ENCODE measurements at places on chromosomes 7 and 10.
A peak's percentile ranks its signal among the peaks of the same experiment; 100 is the strongest.

GRCh38 chr7:26183545-26184280 lies 16.8 kb downstream of the HNRNPA2B1 start:
- no peak for DNase-seq

- no peak for DNase-seq
These were observed 116.2 kb downstream of the LSMEM1 start for GRCh38 chr7:112596981-112597380.

DNA sequence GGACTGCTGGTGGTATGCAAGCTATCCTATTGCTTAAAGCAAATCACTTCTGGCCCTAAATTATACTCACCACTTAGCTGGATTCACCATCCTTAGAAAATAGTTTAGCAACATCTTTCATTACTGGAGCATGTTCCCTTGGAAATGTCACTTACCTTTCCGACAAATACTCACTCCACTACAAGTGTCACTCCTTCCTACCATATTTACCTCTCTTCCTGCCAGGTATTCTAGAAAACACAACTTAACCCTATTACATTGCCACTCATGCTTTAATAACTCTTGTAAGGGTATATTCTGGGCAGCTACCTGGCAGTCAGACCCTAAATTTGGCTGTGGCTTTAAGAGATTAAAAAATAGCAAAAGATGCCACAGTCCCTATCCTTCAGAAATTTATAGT lies 37.5 kb upstream of the CTNNA3 start:
- no peak for DNase-seq

DNA sequence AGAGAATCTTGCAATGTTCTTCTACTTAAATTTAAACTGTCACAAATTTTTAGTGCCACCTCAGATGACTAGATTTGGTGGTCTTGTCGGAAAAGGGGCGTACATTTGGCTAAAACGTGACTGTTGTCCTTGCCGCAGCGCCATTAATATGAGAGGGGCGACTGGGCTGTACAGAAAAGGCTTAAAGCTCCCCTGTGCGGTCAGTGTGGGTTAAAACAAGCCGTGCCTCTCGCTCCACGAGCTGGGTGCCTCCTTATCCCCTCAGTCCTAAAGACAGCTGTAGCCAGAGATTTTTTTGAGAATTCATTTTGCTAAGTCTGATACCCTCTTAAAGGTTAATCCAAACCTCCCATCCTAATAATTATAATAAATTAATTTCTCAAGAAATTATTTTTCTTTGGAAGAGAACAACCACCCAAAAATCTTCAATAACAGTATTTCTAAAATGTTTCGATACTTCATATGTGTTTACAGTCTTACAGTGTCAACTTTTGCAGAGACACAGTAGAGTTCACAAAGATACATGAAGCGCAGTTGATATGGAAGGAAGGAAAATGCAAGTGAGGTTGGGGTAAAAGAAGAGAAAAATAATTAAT lies 68.6 kb downstream of the C7orf25 start:
- DNase-seq, result peak; percentile 81

- no peak for DNase-seq
These were observed 80.6 kb downstream of the NPTX2 start for GRCh38 chr7:98697485-98698240.

DNA sequence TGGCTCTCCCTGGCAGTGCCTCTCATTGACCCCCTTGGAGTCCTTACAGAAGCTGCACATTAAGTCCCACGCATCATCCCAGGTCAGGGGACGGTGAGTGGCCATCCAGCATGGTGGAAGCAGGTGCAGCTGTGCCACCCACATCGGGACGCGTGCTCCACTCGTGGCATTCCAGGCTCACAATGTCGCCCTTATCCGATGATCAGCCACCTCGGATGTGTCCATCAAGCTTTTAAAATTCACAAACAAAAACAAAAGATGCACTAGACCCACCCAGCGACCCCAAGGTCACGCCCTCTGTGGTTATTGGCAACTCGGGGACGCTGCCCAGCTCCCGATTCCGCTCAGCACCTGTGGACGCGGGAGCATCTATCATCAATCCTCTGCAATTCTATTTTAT lies 530.9 kb downstream of the PTPRN2 start:
- no peak for DNase-seq

DNA sequence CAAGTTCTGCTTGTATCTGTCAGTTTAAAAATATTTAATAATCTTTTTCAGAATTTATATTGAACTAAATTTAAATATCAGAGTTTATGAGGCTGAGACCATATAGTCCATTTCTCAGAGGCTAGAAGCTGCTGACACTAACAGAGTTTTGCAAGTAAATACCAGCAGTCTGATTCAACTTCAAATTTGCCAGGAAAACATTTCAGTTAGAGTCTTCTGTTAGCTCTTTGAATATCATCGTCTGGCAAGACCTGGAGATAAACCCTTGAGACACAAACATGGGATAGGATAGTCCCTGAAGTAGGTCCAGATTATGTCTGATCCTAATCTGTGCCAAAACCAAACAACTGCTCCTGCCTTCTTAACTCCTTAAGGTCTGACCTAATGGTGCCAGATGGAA lies 472.8 kb upstream of the STEAP1 start:
- DNase-seq, result no peak

GRCh38 chr7:22397981-22398380 lies 41.0 kb upstream of the RAPGEF5 start:
- DNase-seq, result no peak

- no peak for DNase-seq
These were observed 165.4 kb upstream of the RNF32 start for GRCh38 chr7:156475179-156475578.

- no peak for DNase-seq
These were observed 26.7 kb upstream of the USP6NL start for GRCh38 chr10:11638055-11638698.

- DNase-seq, result peak; percentile 34
These were observed 81.5 kb upstream of the AFAP1L2 start for GRCh38 chr10:114485696-114486400.

DNA sequence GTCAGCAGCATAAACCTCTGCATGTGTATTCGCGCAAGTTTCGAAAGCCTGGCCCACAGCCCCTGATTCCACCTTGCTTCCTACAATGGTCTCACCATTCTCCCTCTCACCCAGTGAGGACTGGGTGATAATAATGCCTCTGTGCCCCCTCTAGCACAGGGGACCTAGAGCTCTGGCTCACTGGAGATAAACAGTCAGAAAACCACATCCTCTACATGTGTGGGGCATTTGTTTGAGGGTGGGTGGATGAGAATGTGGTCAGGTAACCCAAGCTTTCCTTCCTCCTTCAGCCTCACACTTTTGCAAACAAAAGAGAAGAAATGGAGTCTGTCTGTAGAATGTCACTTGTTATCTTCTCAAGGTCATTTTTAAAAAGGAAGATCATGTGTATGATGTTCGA lies 373.5 kb downstream of the KCNMA1 start:
- DNase-seq, result no peak

DNA sequence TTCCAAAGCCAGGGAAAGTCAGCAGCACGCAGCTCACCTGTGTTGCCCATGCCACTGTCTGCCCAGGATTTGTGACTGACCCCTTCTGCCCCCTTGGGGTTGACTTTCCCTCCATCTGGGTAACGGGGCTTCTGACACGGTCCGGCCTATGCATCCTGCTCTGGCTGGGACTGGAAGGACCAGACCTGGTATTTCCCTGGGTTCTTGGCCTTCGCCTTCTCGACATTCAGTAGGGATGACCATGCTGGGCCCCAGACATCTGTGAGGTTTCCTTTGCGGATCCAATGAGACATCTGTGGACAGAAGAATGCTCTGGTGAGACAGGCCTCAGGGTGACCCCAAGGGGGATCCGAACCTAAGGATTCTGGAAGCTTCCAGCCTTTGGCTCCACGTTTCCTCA lies 34.2 kb upstream of the ZNF716 start:
- DNase-seq, result no peak

GRCh38 chr7:81433206-81433605 lies 336.6 kb downstream of the HGF start:
- no peak for DNase-seq

GRCh38 chr7:112806156-112806555 lies 16.0 kb upstream of the TMEM168 start:
- DNase-seq, result peak; percentile 52

- DNase-seq, result no peak
These were observed 209.1 kb downstream of the HGF start for GRCh38 chr7:81560708-81561107.

DNA sequence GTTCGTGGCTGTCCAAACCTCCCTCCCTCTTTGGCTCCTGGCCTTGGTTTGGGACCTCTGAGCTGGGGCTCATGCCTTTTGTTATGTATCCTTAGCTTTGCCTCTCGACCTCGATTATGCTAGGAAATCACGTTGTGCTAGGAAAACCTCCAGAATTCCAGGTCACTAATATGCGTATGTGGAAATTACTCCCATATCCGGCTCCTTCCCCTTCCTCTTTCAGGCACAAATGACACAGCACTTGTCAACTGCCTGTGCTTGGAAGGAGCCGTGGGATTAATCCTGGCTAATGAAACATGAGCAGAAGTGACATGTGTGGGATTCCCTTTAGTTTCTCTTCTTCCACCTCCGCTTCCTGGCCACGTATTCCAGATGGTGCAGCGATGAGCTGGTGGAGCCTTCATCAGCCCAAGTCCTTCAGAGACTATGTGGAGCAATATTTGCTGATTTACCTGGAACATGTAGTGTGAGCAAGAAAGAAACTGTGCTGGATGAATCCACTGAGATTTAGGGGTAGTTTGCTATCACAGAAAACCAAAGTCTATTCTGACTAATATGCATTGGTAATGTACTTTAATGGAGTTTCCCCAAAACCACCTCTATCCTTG lies 149.2 kb downstream of the REEP3 start:
- peak; percentile 43 for DNase-seq

GRCh38 chr7:137695942-137696341 lies 150.8 kb downstream of the DGKI start:
- DNase-seq, result no peak

- peak; percentile 77 for DNase-seq
These were observed 958.4 kb downstream of the TYW1 start for GRCh38 chr7:67955061-67955460.

- no peak for DNase-seq
These were observed 297.4 kb upstream of the PCDH15 start for GRCh38 chr10:55098452-55098851.

DNA sequence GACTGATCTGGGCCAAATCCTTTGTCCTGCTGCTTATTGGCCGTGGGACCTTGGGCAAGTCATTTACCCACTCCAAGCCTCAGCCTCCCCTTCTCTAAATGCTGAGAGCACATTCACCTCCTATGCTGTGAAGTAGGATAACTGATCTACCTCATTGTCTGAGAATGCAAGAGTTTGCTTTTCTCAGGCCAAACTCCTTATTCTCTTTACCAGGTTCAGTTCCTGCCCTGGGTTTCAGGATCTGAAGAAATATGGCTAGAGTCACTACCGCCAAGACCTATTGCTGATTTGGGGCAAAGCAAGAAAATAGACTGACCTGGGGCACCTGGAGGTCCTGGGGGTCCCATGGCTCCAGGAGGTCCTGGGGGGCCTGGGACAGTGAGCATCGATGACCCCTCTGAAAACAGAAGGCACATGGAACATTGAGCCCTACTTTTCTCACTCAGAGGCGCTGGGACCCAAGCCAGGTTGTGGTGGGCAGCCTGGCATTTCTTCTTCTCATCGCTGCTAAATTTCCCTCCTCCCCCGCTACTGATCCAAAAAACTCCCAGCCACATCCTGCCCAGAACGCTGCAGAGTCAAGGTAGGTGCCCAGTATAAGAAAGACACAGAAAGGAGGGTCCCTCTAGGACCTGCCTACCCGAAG lies 42.4 kb downstream of the COL17A1 start:
- no peak for DNase-seq

DNA sequence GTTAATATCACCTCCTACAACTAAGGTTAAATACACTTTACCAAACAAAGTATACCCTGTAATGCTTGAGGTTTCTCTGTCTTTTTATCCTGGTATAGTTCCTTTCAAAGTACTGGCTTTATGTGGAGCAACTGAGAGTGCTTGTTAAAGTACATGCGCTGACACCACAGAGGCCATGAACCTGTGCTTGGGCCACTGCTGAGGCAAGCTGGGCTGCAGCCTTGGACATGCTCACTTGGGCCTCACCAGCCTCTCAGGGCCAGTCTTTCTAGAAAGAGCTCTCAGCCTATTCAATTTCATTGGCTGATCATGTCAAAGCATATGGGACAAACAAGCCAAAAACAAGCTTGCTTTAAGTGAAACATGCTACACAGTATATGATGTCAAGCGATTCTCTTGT lies 126.1 kb upstream of the DNAJB12 start:
- no peak for DNase-seq

DNA sequence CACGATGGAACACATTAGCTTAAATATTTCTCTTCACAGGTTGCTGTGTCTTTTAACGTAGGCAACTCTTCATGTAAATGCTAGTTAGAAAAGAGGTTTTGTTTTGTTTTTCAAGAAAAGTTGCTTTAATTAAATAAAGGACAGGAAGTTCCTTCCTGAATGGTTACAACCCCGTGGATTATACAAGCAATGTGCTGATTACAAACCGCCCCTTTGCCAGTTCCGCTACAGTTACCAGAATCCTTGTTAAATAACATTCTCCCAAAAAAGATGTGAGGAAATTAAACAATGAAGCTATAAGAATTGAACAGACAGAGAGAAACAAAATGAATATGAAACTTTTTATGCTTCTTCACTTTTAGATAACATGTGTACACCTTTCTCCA lies 75.1 kb downstream of the LYZL2 start:
- DNase-seq, result peak; percentile 6

Measured in tongue (tissue), 3 donors.